ENCODE measurements at places on chromosomes 6 and 20.

GRCh38 chr20:41664584-41664983 is 46.4 kb upstream of the CHD6 start:
- no peak for DNase-seq

- DNase-seq = no peak
Observed at GRCh38 chr20:24277196-24277595, 192.2 kb upstream of the SYNDIG1 start.

DNA sequence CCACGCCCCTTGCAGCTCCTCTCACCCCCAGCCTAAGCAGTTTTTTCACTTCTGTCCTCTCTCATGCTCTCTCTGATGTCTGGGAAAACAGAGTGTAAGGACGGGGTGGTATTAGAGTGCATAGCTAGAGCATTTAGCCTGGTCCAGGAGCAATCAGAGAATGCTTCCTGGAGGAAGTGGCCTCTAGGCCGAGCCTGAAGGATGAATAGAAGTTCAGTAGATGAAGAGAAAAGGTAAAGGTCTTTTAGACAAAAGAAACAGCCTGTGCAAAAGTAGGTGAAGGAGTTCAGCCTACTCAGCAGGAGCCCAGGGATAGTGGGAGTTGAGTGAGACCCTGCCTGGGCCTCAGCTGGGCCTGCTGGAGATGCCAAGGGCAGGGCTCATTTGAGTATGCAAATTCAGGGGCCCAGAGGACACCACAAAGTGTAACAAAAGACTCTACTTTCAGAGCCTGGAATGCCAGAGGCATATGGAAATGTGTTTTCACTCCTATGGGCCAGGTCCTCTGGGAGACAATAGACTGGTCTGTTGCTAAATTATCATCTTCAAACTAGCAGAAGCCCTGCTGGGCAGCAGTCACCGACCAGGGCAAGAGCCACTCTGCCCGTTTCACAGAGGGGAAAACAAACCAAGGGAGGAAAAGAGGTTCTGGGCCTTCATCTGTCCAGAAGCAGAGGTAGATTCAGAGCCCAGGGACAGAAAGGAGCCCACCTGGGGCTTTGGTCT is 19.7 kb upstream of the TM9SF4 start:
- no peak for DNase-seq

GRCh38 chr6:117311726-117312125 is 46.4 kb downstream of the VGLL2 start:
- DNase-seq = no peak

- DNase-seq = no peak
Observed at GRCh38 chr6:5059036-5059896, 25.9 kb upstream of the PPP1R3G start.

DNA sequence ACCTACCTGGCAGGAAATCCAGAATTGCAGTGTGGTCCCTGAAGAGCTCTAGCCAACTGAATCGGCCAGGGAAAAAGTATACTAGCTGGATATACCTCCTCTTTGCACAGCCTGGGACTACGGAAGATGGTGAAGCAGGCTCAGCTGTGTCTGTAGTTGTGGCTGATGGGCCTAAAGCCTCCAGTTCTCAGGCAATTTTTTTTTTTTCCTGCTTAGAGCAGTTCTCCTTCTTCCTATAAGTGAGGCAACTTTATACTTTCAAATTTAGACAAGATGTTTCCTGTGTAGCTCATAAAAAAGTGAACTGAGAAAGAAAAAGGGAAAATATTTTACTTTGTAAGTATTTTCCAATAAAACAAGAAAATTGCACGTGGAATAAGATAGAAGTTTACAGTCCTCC is 172.9 kb downstream of the CARMIL1 start:
- DNase-seq = no peak

DNA sequence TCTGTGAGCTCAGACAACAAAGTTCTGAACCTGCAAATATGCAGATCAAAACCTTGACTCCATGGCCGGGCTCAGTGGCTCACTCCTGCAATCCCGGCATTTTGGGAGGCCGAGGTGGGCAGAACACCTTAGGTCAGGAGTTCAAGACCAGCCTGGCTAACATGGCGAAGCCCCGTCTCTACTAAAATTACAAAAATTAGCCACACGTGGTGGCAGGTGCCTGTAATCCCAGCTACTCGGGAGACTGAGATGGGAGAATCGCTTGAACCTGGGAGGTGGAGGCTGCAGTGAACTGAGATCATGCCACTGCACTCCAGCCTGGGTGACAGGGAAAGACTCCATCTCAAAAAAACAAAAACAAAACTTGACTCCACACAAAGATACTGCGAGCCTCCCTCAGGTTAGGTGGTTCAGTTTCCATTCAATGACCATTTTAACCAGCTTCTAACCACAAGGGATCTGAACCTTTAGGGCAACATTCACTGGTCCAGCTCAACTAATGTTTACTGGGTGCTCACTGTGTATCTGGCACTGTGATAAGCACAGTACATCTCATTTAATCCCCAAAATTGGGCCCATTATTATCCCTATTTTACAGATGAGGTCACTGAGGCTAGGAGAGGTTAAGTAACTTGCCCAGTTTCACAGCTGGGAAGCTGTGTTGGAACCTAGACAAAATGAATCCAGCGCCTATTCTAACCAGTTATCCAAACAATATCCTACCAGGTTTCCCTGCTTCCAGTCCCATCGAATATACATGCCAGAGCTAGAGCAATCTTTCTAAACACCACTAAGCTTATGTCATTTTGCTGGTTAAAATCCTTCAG is 1.8 kb downstream of the SNRPB start:
- peak; percentile 5 for DNase-seq

DNA sequence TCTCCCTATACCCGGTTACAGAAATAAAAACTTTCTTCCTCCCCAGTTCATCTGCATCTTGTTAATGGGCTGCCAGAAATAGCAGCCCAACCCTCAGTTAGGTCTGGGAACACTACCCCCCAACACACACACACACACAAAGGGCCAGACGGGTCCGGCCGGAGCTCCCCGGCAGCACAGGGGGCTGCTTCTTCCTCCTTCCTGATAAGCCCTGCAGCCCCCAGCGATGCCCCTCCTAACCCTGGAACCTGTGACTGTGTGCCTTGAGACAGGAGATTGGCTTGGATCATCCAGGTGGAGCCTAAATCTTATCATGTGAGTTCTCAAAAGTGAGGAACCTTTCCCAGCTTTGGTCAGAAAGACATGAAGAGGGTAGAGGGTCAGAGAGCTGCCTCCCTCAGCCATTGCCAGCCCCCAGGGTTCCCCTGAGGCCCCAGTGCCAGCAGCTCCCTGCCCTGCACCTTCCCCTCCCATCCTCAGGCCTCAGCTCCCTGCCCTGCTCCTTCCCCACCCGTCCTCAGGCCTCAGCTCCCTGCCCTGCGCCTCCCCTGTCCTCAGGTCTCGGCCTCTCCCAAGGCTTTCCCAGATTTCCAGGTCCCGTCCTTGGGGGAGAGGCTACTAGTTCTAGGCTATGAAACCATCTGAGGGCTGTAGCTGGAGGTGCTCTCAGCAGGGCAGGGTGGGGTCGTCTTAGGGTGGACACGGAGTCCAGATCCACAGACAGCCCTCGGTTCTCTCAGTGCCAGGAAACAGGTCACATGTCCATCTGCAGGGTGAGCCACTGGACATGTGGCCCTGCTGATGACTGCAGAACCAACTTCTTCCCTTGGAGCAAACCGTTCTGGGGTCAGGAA is 34.5 kb upstream of the CST7 start:
- DNase-seq = no peak

DNA sequence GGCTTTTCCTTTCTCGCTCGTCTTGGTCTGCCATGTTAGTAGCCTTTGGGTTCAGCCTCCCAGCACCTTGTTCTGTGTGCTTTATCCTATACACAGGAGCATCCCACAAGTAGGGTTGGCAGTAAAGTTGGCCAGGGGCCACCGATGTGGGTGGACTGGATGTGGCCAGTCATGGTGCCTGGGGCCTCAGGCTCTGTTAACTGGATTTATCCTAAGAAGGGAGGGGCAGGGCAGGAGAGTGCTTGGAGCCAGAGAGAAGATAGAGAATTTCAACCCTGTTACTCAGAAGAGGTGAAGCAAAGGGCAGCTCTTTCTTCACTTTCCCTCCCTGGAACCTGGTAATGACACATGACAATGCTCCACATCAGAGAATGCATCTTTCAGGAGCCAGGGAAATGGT is 14.1 kb upstream of the SIRPB2 start:
- no peak for DNase-seq

GRCh38 chr6:27136978-27137814 is 110.3 kb upstream of the PRSS16 start:
- no peak for DNase-seq

- DNase-seq = no peak
Observed at GRCh38 chr20:63444548-63444947, 27.9 kb downstream of the KCNQ2 start.

GRCh38 chr6:84486526-84486925 is 259.1 kb upstream of the CEP162 start:
- no peak for DNase-seq

- DNase-seq = no peak
Observed at GRCh38 chr20:40175296-40175695, 513.7 kb downstream of the MAFB start.

DNA sequence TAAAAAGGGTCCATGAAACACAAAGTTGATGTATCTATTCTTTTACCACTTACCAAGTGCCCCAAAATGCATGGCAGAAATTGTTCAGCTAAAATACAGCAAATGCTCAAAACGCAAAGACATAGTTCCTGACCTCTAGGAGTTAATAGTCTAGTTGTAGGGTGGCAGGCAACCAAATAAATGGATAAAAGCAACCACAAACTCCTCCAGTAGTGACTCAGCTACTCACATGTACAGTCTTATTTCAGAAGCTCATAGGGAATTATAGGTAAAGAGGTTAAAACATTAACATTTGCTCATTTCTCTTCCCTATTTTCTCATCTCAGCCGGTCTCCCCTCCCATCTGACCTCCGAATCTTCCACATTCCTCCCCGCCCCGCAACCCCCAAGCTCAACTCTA is 143.9 kb upstream of the INSM1 start:
- no peak for DNase-seq

DNA sequence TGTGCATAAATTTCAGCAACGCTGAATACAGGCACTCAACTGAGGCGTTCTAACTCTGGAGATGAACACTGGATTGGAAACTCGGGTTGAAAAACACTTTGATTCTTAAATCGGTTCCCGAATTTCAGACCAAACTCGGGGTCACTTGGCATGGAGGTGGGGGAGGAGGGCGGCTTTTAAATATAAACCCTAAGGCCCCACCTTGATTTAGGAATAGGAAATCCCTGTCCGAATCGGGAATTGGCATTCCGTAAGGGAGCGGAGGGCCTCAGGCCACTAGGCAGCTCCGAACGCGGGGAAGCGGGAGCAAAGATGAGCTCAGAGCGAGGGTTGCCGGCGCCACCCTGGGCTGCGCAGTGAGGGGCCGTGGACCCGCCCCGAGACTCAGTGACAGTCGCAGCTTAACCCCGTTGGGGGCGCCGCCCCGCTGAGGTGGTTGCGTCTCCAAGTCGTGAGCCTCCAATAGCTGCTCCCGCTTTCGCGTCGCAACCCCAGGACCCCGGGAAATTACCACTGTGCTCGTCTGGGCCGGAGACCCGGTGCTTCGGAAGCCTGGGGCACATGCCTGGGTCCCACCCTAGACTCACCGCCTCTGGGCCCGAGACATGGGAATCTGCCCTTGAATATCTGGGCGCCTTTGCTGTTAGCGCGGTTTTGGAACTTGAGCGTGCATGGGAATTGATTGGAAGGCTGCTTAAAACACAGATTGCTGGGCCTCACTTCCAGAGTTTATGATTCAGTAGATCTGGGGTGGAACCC is 4.6 kb upstream of the SIM1 start:
- no peak for DNase-seq

DNA sequence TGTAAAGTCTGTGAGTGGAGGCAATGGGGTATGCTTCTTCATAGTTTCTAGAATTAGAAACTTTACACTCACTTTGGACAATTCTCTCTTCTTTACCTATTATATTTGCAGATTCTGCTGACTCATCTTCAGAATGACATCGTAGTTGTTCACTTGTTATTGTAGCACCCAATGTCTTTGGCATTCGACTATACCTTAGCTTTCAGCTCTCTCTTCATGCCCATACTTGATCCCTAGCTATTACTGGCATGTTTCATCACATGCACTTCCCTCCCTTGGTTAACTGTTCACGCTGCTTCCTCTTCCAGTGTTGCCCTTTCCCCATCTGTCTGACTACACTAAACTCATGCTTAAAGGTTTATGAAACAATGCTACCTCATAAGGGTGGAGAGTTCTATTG is 298.1 kb upstream of the TCF21 start:
- no peak for DNase-seq

GRCh38 chr6:166763606-166764472 is 136.8 kb upstream of the RPS6KA2 start:
- no peak for DNase-seq

GRCh38 chr6:135434991-135435390 is 62.5 kb downstream of the AHI1 start:
- DNase-seq = no peak

DNA sequence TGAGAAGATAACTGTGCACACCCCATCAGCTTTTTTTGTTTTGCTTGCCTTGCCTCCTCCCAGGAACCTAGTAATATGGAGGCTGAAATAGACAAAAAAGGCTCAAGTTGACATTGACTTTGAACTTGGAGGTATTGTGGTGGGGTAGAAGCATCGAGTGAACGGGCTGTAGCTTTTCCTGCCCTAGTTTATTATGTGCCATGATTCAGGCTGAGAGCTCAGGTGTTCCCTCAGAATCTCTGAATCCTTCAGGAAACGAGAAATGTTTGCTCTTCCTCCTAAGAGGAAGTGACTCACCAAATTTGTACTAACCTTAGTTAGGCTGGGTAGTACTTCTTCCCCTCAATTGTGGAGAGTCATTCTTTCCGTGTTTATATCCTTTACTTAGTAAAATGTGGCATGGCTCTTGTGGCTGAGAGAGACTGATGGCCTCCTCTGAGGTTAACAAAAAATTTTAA is 98.8 kb downstream of the SASH1 start:
- DNase-seq = peak; percentile 70

GRCh38 chr6:34045771-34046170 is 100.1 kb downstream of the GRM4 start:
- DNase-seq = no peak

GRCh38 chr6:34350137-34350933 is 42.1 kb downstream of the NUDT3 start:
- peak; percentile 39 for DNase-seq

DNA sequence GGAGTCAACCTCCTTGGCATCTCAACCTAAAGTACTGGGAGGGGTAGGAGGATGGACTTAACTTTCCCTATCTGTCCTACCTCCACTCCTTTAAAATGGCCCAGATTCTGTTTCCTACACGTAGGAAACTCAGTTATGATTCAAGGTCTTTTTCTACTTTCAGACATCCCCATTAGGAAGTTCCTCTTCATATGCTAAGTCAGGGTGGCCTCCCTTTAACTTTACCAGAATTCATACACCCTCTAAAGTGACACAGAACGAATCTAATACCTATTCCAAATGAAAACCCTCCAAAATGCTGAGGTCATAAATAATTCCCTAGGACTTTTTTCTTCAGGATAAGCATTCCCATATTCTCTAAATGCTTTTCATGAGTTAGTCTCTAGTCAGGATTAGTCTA is 15.6 kb downstream of the ARG1 start:
- DNase-seq = no peak

DNA sequence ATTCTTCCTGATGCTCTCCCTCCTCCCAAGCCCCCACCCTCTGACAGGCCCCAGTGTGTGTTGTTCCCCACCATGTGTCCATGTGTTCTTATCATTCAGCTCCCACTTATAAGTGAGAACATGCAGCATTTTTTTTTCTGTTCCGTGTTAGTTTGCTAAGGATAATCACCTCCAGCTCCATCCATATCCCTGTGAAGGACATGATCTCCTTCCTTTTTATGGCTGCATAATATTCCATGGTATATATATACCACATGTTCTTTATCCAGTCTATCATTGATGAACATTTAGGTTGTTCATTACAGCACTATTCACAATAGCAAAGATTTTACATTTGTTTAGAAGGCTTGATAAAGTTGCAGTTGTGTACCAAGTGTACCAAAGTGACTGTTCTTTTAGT is 57.9 kb downstream of the KCNS1 start:
- DNase-seq = no peak
